Putamen (tissue), 1 donor: ENCODE measurements at places on chromosomes 6 and 20.

DNA sequence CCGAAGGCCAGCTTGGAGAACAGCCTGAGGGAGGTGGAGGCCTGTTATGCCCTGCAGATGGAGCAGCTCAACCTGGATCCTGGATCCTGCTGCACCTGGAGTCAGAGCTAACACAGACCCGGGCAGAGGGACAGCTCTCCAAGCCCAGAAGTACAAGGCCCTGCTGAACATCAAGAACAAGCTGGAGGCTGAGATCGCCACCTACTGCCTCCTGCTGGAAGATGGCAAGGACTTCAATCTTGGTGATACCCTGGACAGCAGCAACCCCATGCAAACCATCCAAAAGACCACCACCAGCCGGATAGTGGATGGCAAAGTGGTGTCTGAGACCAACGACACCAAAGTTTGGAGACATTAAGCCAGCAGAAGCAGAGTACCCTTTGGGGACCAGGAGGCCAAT lies 223.5 kb upstream of the ID4 start:
- no peak for DNase-seq

DNA sequence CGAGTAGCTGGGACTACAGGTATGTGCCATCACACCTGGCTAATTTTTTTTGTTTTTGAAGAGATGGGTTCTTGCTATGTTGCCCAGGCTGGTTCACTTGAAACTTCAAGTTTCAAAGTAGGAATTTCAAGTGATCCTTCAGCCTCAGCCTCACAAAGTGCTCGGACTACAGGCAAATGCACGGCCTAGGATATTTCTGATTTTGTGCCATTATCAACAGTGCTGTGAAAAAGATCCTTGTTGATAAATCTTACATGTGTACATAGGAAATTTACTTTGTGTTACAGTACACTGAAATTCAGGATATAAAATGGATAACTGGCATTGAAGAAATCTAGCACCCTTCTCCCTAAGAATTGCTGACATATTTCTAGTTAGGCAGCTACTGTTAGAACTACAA lies 184.6 kb upstream of the PRDM1 start:
- no peak for DNase-seq

DNA sequence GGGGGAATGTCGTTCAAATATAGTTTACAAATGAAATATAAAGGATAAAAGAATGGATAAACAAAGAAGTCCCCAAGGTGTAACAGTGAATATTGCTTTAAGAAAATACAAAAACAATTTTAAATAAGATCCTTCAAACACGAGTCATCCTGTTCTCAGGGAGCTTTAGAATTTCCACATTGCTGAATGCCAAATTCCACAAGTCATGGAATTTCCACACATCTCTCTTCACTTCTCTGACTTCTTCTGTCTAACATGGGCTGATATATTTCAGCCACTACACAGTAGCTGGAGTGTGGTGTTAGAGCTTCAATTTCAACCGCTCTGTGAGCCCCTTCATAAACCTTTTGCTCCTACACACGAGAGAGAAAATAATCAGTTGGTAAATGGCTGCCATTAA lies 28.0 kb downstream of the IL22RA2 start:
- no peak for DNase-seq

- DNase-seq, result no peak
Observed at GRCh38 chr20:62676976-62677375, 31.7 kb upstream of the NTSR1 start.

- DNase-seq, result peak; percentile 73
Observed at GRCh38 chr20:58692579-58693225, at the start of gene NPEPL1. NPEPL1 (plus strand) TSS chr20:58692800; CDS start chr20:58692901, 101 bp downstream.

DNA sequence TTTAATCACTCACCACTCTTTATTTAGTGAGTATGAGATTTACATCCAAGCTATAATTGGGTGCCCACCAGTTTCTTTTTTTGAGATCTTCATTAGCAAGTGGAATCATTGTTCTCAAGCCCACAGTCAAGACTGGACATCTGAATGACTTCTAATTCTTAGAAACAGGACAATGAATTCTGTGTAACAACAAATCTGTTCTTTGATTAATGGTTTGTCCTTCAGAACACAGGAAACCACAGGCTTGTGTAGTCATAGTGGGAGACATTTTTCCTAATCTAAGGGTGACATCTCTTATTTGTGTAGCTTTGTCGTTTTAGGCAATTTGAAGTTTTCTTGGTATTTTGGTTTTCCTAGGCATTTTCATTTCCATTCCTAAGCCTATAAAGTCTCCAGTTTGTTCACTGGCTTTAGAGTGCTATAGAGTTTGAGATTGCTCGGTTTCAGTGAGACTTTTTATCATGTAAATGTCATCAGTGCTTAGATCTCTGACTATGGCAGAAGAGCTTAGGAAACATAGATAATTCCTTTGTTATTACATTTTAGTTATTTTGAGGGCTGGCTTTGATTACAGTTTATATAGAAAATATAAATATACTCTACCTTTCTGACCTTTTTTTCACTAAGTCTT lies 903.9 kb upstream of the MAP3K7 start:
- no peak for DNase-seq

DNA sequence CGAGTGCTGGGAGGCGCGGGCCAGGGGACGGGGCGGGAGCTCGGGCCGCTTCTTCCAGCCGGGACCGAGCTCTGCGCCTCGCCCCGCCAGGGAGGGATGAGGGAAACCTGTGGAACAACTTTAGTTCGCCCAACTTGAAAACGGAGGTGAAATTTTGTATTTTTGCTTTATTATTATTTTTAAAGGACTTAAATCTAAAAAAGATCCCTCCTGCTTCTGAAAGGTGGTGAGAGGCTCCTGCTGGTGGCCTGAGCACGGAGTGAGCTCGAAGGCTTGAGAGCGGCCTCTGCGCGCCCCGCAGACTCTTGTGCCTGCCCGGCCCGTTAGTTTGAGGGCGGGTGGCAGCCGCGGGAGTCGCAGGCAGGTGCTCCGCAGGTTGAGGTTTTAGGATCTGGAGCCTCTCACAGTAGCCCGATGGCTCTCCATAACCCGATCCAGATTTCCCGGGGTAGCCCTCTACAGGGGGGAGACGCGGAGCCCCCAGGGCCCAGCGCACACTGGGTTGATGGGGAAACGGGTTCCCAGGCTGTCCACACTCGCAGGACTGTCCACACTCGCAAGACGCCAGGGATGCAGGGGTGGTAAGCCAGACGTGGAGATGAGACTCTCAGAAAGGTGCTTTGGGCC lies 46.2 kb upstream of the SUPT3H start:
- DNase-seq, result no peak

GRCh38 chr20:2840967-2841531 lies 504 bp downstream of the VPS16 start:
- DNase-seq, result no peak

DNA sequence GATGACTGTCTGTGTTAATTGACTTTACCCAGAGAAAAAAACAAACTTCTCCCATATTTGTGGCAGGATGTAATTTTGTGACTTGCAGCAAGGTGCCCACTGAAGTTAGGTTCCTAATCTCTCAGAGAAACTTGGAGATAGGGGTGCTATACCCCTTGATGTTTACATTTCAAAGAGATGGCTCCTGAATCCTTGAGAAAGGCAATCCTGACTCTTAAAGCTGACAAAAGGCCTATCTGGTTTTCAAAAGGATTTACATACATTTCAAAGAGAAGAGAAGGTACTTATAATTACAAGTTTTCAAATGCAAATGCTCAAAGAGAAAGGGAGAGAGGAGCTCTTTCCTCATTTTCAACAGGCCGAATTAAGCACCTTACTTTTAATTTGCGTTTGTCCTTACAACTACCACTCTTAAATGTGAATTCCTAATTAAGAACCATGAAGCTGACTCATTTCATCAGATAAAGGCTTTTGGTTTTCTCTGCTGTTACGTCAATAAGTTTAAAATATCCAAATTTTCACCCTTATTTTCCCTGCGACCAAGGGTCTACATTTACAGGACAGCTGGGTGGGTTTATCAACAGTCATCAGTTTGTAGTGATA lies 711.8 kb upstream of the MAP3K7 start:
- no peak for DNase-seq

GRCh38 chr20:50280851-50281655 lies 90.4 kb downstream of the CEBPB start:
- DNase-seq, result no peak

GRCh38 chr6:36594816-36595643 lies 868 bp downstream of the SRSF3 start:
- DNase-seq, result no peak

DNA sequence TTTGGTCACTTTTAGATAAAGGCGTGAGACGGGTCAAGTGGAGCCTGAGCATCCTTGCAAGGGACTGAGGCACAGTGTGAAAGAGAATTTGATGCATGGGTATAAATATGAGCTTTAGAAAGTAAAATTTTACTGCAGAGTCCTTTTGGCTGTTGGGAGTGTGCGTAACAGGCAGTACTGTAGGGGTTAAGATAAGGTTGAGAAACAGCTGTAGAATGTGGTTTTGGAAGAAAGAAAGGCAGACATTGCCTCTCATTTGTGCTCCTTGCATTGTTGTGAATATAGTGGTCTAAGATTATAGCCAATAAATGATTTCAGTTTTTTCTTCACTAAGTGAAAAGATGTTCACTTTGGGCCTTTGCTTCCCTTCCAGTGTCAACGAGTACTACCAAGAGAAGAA lies 73.0 kb downstream of the RREB1 start:
- DNase-seq, result no peak

DNA sequence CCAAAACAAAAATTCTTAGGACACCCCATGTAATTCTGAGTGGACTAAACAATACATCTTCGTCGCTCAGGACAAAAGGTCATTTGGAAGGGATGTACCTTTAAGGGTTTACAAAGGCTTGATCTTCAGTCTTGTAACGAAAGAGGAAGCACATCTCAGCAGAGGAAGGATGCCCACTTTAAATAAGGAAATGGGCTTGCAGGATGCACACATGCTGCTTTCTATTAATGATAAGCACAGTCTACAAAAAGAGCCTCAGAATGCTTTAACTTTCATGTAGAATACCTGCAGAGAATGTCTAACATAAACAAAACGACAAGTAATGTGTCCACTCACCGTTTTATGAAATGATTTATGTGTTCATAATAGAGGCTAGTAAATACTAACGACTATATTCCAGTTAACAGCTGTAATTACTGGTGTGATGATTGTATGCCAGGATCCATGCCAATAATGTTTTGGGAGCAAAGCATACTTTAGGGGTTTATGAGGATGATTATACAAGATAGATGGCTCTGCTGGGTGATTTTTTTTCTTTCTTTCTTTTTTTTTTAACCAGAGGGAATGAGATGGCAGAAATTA lies 216.9 kb downstream of the GMDS start:
- DNase-seq, result peak; percentile 10

- no peak for DNase-seq
Observed at GRCh38 chr6:28357036-28357435, 7.3 kb downstream of the ZKSCAN3 start.

- DNase-seq, result no peak
Observed at GRCh38 chr6:126667071-126667470, 327.2 kb downstream of the CENPW start.

DNA sequence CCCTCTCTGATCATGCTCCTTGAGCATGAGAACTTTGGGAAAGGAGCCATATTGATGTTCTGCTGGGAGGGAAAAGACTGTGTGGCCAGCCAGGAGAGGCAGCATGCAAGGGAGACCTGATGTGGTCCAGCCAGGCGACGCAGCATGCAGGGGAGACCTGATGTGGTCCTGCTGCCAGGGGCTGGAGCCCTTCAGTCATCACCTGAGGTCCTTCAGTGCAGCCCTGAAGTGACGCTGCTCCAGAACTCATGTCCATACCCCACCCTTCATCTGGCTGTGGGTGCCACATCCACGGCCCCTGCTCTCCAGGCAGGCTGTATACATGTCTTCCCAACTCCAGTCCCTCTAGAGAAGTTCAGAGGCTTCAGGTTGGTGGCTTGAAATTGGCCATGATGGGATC lies 134.4 kb downstream of the ERMARD start:
- no peak for DNase-seq

DNA sequence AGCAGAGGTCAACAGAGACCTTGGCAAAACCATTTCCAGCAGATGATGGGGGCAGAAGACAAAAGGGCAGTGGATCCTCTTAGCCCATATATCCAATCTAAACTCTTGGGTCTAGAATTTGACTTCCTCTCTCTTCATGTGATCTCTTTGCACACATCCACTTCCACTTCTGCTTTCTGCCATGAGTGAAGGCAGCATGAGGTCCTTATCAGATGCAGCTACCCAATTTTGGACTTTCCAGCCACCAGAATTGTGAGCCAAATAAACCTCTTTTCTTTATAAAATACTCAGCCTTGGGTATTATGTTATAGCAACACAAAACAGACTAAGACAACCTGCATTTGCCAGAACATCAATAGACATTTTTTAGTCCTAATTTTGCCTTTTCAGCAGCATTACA lies 191.6 kb downstream of the ADAT2 start:
- no peak for DNase-seq

GRCh38 chr6:123547216-123547978 lies 89.4 kb downstream of the TRDN start:
- no peak for DNase-seq

GRCh38 chr6:112269114-112269513 lies 14.7 kb upstream of the LAMA4 start:
- no peak for DNase-seq

GRCh38 chr6:111880181-111880888 lies 7.1 kb upstream of the FYN start:
- DNase-seq, result no peak

DNA sequence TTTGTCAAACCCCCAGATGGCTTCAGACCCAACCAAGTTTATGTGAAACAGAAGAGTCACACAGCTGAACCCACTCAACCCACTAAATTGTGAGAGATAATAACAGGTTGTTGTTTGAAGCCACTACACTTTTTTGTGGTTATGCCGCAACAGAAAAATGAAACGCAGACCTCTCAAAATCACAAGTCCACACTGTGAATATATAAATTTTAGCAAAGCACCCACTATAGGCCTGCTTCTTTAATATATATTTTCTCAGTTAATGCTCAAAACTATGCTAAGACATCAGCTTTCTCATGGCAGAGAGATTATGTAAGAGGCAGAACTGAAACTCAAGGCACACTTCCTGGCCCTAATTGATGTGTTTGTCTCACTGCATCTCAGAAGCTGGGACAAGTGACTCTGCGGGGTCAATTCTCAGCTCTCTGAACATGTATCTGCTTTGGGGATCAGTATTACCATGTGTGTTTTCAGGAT lies 27.7 kb downstream of the MAP3K5 start:
- DNase-seq, result no peak

- no peak for DNase-seq
Observed at GRCh38 chr6:111480988-111481822, 1.8 kb downstream of the REV3L start.

- DNase-seq, result no peak
Observed at GRCh38 chr6:29941016-29941415, 1.3 kb upstream of the HLA-A start.

GRCh38 chr6:127198549-127198948 lies 68.1 kb upstream of the RNF146 start:
- DNase-seq, result no peak

- peak; percentile 47 for DNase-seq
Observed at GRCh38 chr20:20366876-20367574, 879 bp upstream of the INSM1 start.
